ENCODE measurements at places on chromosomes 13 and 19.

DNA sequence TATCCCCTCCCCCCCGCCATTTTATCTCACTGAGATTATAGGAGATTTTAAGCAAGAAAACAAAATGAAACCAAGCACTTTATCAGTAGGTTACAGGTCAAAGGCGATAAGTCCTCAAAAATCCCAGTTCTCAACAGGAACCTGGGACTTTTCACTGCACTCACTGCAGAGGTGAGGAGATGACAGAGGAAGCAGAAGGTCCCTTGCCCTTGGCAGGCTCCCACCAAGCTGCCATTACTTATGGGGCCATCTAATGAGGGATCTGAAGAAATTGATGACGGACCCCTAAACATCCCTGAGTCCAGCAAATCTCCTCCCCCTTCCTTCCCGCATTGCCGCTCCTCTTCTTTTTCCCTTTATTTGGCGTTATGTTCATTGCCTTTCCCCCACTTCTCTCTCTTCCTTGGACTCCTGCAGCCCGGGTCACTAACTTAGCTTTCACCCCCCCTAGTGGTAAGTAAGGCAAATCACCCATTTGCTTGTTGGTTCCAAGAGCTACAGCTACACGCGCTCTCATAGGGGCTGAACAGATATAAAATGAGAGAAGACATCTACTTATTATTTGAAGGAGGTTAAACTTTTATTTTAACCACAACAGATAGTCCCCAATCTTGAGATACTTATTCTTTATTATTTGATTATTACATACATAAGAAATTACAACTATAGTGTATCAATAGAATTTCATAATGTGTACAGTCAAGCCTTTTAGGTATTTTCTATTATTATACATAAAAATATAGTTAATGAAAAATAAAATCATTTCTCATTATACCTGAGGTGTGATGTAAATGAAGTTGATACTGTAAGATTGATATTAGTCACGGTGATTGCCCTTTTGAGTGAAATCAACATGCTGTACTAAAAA lies 52.0 kb upstream of the ARGLU1 start:
- peak; percentile 55 for DNase-seq

DNA sequence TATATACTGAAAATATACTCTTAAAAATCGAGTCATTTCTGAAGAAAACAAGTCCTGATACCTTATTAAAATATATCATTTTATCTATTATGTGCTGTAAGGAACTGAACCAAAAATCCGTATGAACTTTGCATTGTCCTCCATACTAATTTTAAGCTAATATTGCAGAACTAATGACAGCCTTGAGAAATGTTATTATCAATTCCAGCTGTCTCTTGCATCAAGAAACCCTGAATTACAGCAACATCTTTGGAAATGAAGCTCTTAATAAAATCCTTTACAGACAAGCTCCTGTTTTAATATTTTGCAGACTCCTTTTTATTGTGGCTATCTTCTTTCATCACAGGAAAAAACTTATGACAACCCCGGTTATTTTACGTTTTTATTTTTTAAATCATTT lies 1335.3 kb downstream of the EFNB2 start:
- no peak for DNase-seq

- DNase-seq: peak; percentile 77
Measured at GRCh38 chr13:98672947-98673613, 79.4 kb downstream of the SLC15A1 start.

DNA sequence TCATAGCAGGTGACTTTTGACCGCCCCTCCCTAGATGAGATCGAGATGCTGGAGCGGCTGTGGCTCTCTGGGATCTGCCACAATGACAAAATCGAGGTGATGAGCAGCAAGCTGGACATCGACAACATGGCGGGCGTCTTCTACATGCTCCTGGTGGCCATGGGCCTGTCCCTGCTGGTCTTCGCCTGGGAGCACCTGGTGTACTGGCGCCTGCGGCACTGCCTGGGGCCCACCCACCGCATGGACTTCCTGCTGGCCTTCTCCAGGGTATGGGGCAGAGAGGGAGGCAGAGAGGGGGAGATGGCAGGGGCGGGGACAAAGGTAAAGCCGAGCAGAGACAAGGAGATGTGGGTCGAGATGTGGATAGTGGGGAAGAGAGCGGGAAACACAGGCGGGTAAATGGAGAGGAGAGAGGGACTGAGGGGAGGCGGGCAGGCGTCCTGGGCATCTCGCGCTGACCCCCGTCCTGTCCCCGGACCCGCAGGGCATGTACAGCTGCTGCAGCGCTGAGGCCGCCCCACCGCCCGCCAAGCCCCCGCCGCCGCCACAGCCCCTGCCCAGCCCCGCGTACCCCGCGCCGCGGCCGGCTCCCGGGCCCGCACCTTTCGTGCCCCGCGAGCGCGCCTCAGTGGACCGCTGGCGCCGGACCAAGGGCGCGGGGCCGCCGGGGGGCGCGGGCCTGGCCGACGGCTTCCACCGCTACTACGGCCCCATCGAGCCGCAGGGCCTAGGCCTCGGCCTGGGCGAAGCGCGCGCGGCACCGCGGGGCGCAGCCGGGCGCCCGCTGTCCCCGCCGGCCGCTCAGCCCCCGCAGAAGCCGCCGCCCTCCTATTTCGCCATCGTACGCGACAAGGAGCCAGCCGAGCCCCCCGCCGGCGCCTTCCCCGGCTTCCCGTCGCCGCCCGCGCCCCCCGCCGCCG lies 3.4 kb upstream of the GRWD1 start:
- DNase-seq: no peak

GRCh38 chr13:37091835-37092234 lies 13.6 kb downstream of the CSNK1A1L start:
- no peak for DNase-seq

All from ELF-1 (cell line).